ENCODE measurements at places on chromosomes 11 and 22. TPM values are rescaled to one million over a fixed set of nuclear protein-coding genes. Genes with fewer than 3 reads are reported as not detected.

ANGPTL5 gene
- total RNA-seq, result not detected

ABCC8 gene
- not detected for total RNA-seq

FXYD2 gene
- 9.1 TPM for total RNA-seq

MIAT gene
- 80.9 TPM for total RNA-seq

PIWIL4 gene
- total RNA-seq, result 1.0 TPM

C11orf86 gene
- total RNA-seq, result not detected

FXYD6 gene
- total RNA-seq, result not detected

OR10A6 gene
- total RNA-seq, result not detected

APOL4 gene
- total RNA-seq, result not detected

NNMT gene
- total RNA-seq, result not detected

UCP2 gene
- 151 TPM for total RNA-seq

GRCh38 chr11:3962406-3962840 lies 107.0 kb downstream of the STIM1 start:
- DNase-seq, result no peak

DNA sequence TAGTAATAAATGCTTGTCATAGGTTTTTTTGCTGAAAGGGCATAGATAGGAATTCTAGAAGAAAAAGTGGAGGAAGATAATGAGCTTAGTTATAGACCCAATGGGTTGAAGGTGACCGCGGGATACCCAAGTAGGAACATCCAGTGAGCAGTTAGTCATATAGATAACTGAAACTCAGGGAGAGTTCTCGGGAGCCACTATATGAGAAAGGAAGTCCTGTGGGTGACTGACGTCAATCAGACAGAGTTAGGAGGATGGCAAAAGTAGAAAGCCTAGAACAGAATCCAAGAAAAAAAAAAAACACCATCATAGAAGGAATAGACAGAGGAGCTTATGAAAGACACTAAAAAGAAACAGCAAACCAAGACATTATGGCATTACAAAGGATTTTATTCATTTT lies 1.6 kb upstream of the CNGA4 start:
- no peak for DNase-seq

DNA sequence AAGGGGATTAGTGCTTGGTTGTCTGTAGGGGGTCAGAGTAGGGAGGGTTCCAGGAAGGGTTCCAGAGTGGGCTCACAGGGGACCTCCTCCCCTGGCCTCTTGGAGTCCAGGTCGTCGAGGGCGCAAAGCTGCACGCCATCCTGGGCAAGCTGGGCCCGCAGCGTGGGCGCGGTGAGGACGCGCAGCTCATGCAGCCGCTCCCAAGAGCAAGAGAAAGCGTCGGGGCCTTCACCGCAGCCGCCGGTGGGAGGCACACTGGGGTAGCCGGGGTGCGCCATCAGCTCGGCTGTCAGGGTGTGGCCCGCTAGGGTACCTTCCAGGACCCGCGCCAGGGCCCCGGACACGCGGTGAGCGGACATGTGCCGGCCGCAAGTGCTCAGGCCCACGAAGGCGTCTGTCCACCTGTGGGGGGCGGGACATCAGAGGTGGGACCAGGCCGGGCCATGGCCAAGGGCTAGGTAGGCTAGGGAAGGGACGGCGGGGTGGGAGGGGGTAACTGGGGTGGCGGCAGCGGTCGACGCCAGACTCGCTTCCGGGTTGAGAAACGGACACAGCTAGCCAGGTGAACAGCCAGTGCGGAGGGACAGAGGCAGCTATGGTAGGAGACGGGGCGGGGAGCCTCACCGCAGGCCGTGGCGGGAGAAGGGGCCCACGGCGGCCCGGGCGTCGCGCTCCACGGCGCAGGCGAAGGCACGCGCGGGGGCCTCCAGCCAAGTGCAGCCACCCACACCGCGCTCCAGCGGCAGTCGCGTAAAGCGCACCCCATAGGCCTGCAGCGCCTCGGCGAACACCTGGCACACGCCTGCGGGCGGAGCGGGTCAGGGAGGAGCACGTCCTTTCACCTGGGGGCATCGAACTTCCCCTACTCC lies 1.2 kb downstream of the YDJC start:
- no peak for DNase-seq

GRCh38 chr11:69500285-69501120 lies 19.0 kb downstream of the LINC01488 start:
- DNase-seq, result no peak

DNA sequence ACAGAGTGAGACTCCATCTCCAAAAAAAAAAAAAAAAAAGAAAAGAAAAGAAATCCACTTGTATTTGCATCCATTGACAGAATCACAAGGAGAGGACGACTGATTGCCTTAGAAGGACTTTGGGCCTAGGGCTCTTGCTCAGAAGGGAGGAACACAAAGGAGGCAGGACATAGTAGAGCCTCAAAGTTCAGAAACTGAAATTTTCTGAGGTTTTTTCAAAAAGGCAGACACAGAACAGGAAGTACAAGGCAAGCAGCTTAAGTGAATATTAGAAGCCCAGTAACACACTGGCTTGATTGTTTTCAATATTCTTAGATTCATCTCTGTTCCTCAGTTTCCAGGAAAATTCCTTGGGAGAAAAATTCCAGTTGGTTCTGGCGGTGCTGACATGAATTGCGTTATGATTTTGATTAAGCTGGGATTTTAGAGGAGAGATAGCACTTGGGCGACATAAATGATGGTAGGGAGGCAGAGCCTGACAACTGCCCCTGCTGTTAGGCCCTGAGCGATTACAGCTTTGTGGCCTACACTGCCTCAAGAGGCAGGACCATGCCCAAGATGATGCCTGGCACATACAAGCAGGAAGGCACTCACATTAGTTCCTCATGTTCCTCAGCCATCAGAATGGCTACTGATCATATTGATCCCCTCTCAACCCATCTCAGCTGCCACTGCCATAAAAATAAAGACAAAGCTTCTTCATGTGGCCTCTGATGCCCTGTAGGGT lies 15.3 kb downstream of the CLPB start:
- DNase-seq, result no peak

DNA sequence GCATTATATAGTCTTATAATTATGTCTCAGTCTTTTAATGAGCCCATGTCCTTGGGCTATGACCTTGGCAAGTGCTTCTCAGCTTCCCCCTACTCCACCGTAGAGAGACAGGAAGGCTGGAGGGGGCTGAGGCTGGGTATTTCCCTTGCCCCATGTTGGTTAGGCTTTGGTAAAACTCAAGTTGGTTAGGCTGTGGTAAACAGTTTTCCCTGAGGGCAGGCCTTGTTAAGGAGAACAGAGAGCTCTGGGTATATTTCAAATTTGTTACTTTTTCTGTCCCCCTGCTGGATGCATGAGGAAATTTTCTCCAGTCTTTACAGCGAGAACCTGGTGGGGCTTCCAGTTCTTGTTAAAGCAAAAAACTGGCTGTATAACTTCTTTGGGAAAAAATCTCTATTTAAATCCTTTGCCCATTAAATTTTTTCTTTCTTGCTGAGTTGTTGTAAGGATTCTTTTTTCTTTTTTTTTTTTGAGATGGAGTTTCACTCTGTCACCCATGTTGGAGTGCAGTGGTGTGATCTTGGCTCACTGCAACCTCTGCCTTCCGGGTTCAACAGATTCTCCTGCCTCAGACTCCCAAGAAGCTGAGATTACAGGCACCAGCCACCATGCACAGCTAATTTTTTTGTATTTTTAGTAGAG lies 12.2 kb upstream of the DCHS1 start:
- peak; percentile 16 for DNase-seq

- no peak for DNase-seq
Measured at GRCh38 chr11:44624761-44625221, 59.3 kb downstream of the CD82 start.

- no peak for DNase-seq
Measured at GRCh38 chr22:39627865-39628562, 57.5 kb downstream of the CACNA1I start.

GRCh38 chr11:73173755-73174494 lies 31.8 kb upstream of the FCHSD2 start:
- no peak for DNase-seq

DNA sequence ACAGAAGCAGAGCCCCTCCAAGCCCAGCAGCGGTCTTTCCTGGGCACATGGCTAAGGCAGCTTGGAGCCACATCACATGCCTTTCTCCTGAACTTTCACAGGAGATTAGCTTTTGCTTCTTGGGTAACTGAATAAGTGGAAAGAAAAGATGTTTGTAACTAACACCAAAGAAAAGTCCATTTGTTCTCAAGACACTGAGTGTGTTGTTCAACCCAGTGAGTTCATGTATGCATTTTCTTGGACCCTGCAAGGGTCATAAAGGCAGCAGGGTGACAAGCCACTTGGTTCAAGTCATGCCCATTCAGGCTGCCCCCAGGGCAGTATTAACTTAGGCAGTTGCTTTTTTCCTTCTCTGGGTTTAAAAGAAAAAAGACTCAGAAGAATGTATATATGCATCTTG lies 203.4 kb downstream of the FAM76B start:
- no peak for DNase-seq

DNA sequence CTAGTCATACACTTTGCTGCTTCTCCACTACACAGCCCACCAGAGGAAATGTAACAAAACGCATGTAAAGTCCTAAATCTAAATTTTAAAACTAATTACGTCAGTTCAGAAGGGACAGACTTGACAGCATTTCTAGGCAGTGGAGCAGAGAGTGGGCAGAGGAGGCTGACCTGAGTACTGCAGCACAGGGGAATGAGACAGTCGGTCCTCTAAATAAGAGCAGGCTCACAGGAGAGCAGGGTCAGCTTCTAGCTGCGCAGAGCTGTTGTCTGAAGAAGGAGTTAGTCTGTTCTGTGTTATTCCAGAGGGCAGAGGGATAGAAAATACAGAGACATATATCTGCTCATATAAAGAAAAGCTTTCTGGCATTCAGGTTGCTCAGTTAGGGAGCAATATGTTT lies 40.3 kb downstream of the JHY start:
- DNase-seq, result no peak

- DNase-seq, result no peak
Measured at GRCh38 chr11:12787847-12788246, 113.6 kb downstream of the TEAD1 start.

- DNase-seq, result no peak
Measured at GRCh38 chr22:27433585-27434190, 367.9 kb downstream of the MN1 start.

GRCh38 chr11:121071846-121072450 lies 29.1 kb upstream of the TECTA start:
- DNase-seq, result no peak

- DNase-seq, result no peak
Measured at GRCh38 chr11:79193663-79194310, 247.0 kb downstream of the TENM4 start.

DNA sequence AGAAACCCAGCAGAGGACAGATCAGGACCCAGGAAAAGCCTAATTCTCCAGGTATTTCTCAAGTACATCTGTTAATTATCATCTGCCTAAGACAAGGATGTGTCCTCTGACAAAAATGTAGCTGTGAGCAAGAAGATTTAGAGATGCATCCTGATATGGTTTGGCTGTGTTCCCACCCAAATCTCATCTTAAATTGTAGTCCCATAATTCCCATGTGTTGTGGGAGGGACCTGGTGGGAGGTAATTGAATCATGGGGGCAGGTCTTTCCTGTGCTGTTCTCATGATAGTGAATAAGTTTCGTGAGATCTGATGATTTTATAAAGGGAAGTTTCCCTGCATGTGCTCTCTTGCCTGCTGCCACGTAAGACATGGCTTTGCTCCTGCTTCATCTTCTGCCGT lies 381.8 kb downstream of the BUD13 start:
- DNase-seq, result no peak

- no peak for DNase-seq
Measured at GRCh38 chr11:5284637-5285036, 14.9 kb upstream of the HBE1 start.

GRCh38 chr11:34358258-34358727 lies 483 bp upstream of the ABTB2 start:
- no peak for DNase-seq

DNA sequence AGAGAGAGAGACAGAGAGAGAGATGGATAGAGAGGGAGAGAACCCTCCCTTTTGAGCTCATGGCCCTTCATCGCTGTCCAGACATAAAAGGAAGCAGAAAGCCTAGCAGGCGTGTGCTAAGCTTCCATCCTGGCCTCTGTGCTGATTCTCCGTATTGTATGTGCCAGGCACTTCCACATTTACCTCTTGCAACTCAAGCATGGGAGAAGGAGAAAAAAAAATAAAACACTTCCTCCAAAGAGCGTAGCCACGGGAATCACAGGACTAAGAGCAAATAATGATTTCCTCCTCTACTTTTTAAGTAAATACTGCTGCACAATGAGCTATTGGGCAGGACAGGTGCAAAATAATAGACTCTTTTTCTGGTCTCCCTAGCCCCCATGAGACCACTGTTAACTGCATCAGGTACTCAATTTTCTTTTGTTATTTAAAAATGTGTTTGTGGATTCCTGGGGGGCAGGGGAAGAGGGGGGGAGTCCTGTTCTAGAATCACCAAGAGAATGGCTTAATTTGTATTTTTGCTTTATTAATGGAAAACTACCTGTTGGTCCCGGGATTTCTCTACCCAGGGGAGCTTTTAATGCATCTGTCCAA lies 154.3 kb downstream of the NXPE2 start:
- DNase-seq, result no peak

GRCh38 chr22:47681411-47682165 lies 919.1 kb downstream of the TBC1D22A start:
- DNase-seq, result no peak
